Activated CD4-positive, alpha-beta memory T cell treated with anti-CD3 and anti-CD28 coated beads, Interleukin-2, amount 10 ng/mL, durations not matched to agents 7 days and 5 days (primary cell): ENCODE measurements at places on chromosomes 2 and 18. TPM values are rescaled to one million over a fixed set of nuclear protein-coding genes. Genes with fewer than 3 reads are reported as not detected.
A peak's percentile ranks its signal among the peaks of the same experiment; 100 is the strongest.

Gene FAM110C
- 4.8 TPM for total RNA-seq

Gene TEX44
- not detected for total RNA-seq

Gene LHCGR
- total RNA-seq, result not detected

Gene LONRF2
- 0.08 TPM for total RNA-seq

Gene TMEM37
- total RNA-seq, result not detected

Gene KLF7
- 31.4 TPM for total RNA-seq

Gene UXS1
- total RNA-seq, result 74.6 TPM

Gene MFSD2B
- 0.20 TPM for total RNA-seq

Gene OSBPL1A
- total RNA-seq, result 0.53 TPM

Gene NOL4
- not detected for total RNA-seq

Gene ATRAID
- total RNA-seq, result 94.9 TPM

Gene NCKAP1
- 4.1 TPM for total RNA-seq

Gene MC4R
- not detected for total RNA-seq

Gene CREG2
- 0.65 TPM for total RNA-seq

GRCh38 chr2:72794572-72794971 is 31.3 kb downstream of the EXOC6B start:
- DNase-seq, result no peak
- H3K27me3 ChIP-seq, result no peaks in the 10 kb centered on the region
- no peak overlapping the region for H3K4me3 ChIP-seq
- no peak overlapping the region for H3K27ac ChIP-seq

- no peak overlapping the region for H3K27ac ChIP-seq
- H3K27me3 ChIP-seq, result peaks cover 7% of the 10 kb centered on the region
- no peaks in the 10 kb centered on the region for H3K36me3 ChIP-seq
These were observed 29.6 kb downstream of the CELF4 start for GRCh38 chr18:37535968-37536367.

DNA sequence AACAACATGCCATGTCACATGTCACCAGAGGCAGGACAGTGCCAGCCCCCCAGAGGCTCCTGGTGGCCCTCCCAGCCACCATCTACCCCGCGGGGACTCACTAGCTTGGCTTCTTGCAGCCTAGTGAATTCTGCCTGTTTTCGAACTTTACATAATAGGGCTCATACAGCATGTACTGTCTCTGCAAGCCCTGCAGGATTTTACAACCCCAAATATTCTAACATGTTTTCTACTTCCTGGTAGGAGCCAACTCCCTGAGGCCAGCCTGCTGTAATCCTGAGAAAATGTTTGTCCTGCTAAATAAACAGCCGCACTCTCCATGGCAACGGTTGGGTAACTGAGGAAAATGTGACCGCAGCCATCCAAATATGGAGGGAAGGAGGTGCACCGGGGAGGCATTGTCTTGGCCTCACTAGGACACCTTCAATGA is 2.7 kb downstream of the PER2 start:
- no peak overlapping the region for H3K4me3 ChIP-seq
- DNase-seq, result no peak
- peaks cover 25% of the 10 kb centered on the region for H3K4me1 ChIP-seq
- H3K36me3 ChIP-seq, result no peaks in the 10 kb centered on the region
- H3K27ac ChIP-seq, result no peak overlapping the region
- no peaks in the 10 kb centered on the region for H3K27me3 ChIP-seq

- H3K36me3 ChIP-seq, result no peaks in the 10 kb centered on the region
- H3K4me1 ChIP-seq, result no peaks in the 10 kb centered on the region
- no peaks in the 10 kb centered on the region for H3K27me3 ChIP-seq
- no peak overlapping the region for H3K27ac ChIP-seq
These were observed 29.9 kb upstream of the PDE1A start for GRCh38 chr2:182456784-182457183.

- H3K4me3 ChIP-seq, result no peak overlapping the region
- no peaks in the 10 kb centered on the region for H3K4me1 ChIP-seq
- H3K27ac ChIP-seq, result no peak overlapping the region
- no peaks in the 10 kb centered on the region for H3K36me3 ChIP-seq
- DNase-seq, result no peak
- H3K27me3 ChIP-seq, result no peaks in the 10 kb centered on the region
These were observed 129.9 kb upstream of the CHST9 start for GRCh38 chr18:27314996-27315395.

- H3K4me1 ChIP-seq, result peaks cover 32% of the 10 kb centered on the region
- peaks cover 29% of the 10 kb centered on the region for H3K27me3 ChIP-seq
- peak overlapping the region; percentile 72 for H3K27ac ChIP-seq
- H3K36me3 ChIP-seq, result peaks cover 9% of the 10 kb centered on the region
- peak; percentile 40 for DNase-seq
- H3K4me3 ChIP-seq, result peak overlapping the region; percentile 92
These were observed 675 bp downstream of the PRKD3 start for GRCh38 chr2:37323781-37324535.

GRCh38 chr2:231110551-231110950 is 14.3 kb downstream of the HTR2B start:
- no peak overlapping the region for H3K27ac ChIP-seq
- DNase-seq, result no peak
- H3K36me3 ChIP-seq, result peaks cover 35% of the 10 kb centered on the region

DNA sequence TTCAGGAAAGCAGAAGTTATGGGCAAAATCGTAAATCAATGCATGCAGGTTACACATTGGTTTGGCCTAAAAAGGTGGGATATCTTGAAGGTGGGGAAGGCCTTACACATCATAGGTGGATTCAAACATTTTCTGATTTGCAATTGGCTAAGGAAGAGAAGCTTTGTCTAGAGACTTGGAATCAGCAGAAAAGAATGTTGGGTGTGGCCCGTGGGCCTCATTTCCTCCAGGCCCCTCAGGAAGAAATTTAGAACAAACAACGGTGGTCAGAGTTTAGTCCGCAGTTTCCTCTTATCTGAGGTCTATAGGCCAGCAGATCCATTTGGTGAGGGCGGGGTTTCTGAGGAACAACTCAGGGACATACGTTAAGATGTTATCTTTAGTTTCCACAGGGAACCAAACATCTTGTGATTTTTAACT is 50.9 kb upstream of the AFF3 start:
- no peaks in the 10 kb centered on the region for H3K36me3 ChIP-seq
- no peak overlapping the region for H3K4me3 ChIP-seq
- H3K27ac ChIP-seq, result no peak overlapping the region
- DNase-seq, result no peak
- no peaks in the 10 kb centered on the region for H3K4me1 ChIP-seq

DNA sequence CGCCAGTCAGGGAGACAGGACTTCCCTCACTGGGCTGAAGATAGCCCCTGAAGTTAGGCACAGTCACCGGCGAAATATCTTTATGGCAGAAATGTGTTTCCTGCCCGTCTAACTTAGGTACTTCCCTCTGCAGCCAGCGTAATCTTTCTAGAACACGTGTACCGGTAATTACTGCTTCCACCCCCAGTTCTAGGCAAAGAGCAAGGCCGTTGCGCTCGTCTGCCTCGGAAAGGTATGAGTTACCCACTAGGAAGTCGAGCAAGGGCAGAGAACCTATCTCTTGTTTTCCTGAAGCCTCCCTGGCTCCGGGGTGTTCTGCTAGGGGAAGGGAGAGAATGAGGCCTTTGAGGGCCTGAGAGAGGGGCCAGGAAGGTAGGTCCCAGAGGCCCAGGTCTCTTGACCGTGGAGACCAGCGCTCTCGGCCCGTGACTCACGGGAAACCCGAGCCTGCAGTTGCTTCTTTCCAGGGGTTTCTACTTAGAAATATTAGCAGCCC is 70.0 kb downstream of the TWSG1 start:
- peaks cover 4% of the 10 kb centered on the region for H3K4me1 ChIP-seq
- DNase-seq, result no peak
- H3K36me3 ChIP-seq, result peaks cover 4% of the 10 kb centered on the region
- H3K4me3 ChIP-seq, result peak overlapping the region; percentile 13

- H3K4me1 ChIP-seq, result no peaks in the 10 kb centered on the region
- peaks cover 12% of the 10 kb centered on the region for H3K36me3 ChIP-seq
These were observed 61.3 kb downstream of the PTRHD1 start for GRCh38 chr2:24731923-24732322.
